ENCODE measurements at places on chromosomes 1 and 21. TPM values are rescaled to one million over a fixed set of nuclear protein-coding genes. Genes with fewer than 3 reads are reported as not detected.

SH2D2A gene
- 0.56 TPM for polyA plus RNA-seq

NKAIN1 gene
- 0.40 TPM for polyA plus RNA-seq

CENPF gene
- 14.7 TPM for polyA plus RNA-seq

GBP2 gene
- polyA plus RNA-seq: 6.2 TPM

LYSMD1 gene
- polyA plus RNA-seq: 4.8 TPM

RGS18 gene
- not detected for polyA plus RNA-seq

REN gene
- polyA plus RNA-seq: 0.05 TPM

DNA sequence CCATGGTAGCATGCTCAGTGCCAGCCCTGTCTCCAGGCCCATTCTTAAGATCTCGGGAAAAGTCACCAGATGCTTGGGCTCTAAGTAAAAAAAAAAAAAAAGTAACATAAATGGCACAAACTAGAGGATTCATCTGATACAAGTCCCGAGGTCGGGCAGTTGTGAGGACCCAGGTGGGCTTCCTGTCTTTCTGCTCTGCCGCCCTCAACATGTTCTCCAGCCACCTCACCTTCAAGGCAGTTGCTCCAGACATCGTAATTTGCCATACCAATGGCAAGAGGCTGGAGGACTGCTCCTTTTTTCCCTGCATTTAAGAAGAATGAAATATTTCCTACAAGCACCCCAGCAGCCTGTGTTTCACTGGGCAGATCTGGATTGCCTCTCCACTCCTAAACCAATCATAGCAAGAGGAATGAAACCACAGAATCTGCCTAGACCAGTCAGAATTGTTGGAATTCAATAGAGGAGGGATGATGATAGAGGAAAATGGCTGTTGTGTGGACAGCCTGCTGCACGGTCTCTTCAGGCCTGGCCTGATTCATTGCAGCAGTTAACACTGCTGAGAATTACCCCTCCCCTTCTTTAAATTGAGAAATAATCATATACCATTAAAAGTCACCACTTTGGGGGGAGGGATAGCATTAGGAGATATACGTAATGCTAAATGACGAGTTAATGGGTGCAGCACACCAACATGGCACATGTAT lies 5.4 kb downstream of the HMGN2 start:
- H3K36me3 ChIP-seq: peaks cover 1% of the 10 kb centered on the region
- H3K4me3 ChIP-seq: no peak overlapping the region
- no peaks in the 10 kb centered on the region for H3K27me3 ChIP-seq
- no peak overlapping the region for H3K27ac ChIP-seq
- DNase-seq: no peak

- peaks cover 7% of the 10 kb centered on the region for H3K4me1 ChIP-seq
- no peaks in the 10 kb centered on the region for H3K27me3 ChIP-seq
- no peak overlapping the region for H3K27ac ChIP-seq
Observed at GRCh38 chr1:228234921-228235320, 27.1 kb downstream of the OBSCN start.

DNA sequence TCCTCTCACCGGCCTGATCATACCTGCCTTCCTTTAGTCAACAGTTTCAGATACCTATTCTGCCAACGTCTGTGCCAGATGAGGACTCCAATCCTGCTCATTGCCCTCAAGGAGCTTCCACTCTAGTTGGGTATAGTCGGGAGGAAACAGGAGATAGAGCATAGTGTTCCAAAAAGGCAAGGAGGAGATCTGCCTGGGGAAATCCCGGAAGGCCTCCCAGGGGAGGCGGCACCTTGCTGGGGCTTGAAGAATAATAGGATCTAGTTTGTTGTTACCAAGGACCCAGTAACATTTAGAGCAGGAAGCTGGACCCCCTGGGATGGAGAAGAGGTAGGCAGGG lies 12.3 kb downstream of the LDLRAP1 start:
- no peak overlapping the region for H3K4me3 ChIP-seq
- H3K4me1 ChIP-seq: peaks cover 29% of the 10 kb centered on the region
- no peak overlapping the region for H3K27ac ChIP-seq
- no peaks in the 10 kb centered on the region for H3K27me3 ChIP-seq

DNA sequence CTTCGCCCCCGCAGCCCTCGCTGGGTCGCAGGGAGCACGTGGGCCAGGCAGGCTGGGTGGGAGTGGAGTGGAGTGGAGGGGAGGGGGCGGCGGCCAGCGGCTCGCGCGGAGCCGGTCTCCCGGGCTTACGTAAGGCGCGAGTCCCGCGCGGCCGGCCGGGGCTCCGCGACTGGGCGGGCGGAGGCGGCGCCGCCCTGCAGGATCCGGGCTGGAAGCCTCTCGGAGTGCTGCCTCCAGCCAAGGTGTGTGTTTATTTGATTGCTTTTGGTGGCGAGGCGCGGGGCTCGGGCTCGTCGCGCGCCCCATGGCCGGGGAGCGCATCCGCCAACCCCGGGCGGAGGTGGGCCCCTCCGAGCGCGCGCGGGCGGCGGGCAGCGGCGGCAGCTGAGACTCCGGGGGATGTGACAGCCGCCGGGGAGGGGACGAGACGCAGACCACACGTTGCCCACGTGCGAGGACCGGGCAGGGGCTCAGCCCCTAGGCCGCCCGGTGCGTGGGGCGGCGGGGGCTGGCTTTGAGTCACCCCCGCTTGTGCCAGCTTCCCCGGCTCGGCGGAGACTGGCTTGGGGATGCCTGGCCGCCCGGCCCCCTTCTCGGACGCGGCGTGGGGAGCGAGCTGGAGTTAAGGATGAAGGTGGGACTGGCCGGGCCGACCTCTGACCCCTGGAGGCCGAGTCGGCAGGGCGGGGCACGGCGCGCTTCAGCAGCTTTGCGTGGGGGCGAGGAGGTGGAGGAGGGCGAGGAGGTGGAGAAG lies 402 bp upstream of the AK4 start:
- no peaks in the 10 kb centered on the region for H3K27me3 ChIP-seq
- no peak for DNase-seq
- peak overlapping the region; percentile 78 for H3K27ac ChIP-seq
- peaks cover 62% of the 10 kb centered on the region for H3K4me1 ChIP-seq
- H3K36me3 ChIP-seq: no peaks in the 10 kb centered on the region

DNA sequence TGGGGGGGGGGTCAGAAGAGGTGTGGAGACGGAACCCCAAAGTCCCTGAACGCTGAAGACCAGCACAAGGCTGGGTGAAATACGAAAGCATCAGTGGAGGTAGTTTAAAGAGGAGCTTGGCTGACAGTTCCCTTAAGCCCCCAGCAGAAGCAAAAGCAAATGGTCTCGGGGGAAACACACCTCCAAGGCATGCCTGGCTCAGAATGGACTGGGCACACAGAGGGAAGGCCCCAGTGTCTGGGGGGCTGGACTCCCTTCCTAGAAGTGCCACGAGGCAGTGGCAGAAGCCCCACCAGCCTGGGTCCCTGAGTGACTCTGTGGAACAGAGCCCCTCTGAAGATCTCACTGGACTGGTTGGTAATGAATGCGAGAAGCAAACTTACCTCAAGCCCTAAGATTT lies 43.9 kb downstream of the UBE2G2 start:
- H3K36me3 ChIP-seq: no peaks in the 10 kb centered on the region
- H3K27ac ChIP-seq: no peak overlapping the region
- H3K27me3 ChIP-seq: peaks cover 44% of the 10 kb centered on the region
- no peak for DNase-seq
- H3K4me3 ChIP-seq: no peak overlapping the region

- H3K27me3 ChIP-seq: no peaks in the 10 kb centered on the region
- H3K4me1 ChIP-seq: peaks cover 6% of the 10 kb centered on the region
- H3K27ac ChIP-seq: no peak overlapping the region
- H3K36me3 ChIP-seq: no peaks in the 10 kb centered on the region
Observed at GRCh38 chr1:204314171-204314892, 45.4 kb downstream of the PLEKHA6 start.

Data from HepG2 (cell line).